ENCODE measurements at places on chromosomes 6 and 20.

GRCh38 chr20:23396950-23397627 lies 24.2 kb downstream of the NAPB start:
- no peak for DNase-seq

DNA sequence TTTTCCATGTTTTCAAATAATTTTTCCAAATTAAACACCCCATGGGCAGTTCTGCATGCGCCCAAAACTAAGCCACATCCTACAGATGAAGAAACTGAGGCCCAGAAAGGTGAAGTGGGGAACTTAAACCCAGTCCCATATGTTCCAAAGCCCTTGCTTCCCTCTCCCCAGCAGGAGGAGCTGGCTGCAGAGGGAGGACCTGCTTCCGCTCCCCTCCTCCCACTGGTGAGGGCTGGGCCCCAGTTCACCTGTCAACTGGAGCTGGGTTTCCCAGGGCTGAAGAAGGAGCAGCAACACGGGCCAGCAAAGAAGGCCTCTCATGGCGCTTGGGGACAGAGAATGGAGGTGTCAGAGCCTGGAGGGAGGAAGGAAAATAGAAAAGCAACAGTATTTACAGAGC lies 1.4 kb upstream of the RBPJL start:
- DNase-seq: no peak

DNA sequence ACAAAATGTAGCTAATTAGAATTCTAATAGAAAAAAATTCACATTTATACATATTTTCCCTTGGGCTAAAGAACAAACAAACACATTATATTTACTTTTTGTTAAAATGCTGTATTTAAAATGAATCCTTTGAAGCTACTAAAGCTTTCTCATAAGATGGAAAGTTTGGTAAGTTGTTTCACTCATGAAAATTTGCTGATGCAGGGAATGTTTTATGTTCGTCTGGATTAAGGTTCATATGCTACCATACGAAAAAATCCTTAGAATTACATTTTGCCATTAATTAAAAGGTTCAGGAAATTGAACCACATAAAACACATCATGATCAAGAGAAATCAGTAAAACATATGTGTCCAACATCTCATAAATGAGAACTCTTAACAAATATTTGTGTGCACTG lies 62.2 kb downstream of the SMLR1 start:
- no peak for DNase-seq

DNA sequence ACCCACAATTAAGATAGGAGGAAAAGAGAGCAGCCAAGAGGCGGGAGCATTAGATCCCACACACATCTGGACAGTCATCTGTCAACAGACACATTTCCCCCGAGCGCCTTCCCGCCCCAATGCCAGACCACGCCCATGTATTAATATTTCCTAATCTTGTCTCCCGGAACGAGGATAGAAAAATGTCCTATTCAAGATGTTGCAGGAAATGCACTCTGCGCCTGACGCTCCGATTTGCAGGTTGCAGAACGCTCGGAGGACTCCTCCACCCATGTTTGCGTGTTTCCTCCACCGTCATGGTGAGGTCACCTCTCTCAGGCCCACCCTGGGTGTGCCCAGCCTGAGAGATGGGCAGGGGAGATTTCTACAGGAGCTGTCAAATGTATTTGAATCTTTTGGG lies 215.2 kb downstream of the TAF4 start:
- DNase-seq: no peak

GRCh38 chr6:43009124-43009523 lies 4.6 kb downstream of the MEA1 start:
- no peak for DNase-seq

- DNase-seq: no peak
These were observed 4.2 kb downstream of the SCRT2 start for GRCh38 chr20:671252-672030.

DNA sequence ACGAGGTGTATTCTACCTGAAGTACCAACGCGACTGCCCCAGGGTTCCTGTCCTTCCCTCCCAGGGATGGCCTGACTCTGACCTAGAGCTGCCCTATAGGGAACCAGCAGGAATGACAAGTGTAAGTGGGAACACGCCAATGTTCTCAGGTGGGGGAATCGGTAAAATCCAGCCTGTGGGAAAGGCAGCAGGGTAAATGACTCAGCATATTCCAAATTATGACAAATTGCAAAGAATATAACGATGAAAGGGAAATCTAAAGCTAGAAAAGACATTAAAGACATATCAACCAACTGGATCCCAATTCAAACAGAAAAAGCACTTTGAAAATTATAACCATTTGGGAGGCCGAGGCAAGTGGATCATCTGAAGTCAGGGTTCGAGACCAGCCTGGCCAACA lies 41.8 kb downstream of the KIF16B start:
- DNase-seq: no peak

- no peak for DNase-seq
These were observed 103.2 kb upstream of the BEND6 start for GRCh38 chr6:56851541-56852259.

DNA sequence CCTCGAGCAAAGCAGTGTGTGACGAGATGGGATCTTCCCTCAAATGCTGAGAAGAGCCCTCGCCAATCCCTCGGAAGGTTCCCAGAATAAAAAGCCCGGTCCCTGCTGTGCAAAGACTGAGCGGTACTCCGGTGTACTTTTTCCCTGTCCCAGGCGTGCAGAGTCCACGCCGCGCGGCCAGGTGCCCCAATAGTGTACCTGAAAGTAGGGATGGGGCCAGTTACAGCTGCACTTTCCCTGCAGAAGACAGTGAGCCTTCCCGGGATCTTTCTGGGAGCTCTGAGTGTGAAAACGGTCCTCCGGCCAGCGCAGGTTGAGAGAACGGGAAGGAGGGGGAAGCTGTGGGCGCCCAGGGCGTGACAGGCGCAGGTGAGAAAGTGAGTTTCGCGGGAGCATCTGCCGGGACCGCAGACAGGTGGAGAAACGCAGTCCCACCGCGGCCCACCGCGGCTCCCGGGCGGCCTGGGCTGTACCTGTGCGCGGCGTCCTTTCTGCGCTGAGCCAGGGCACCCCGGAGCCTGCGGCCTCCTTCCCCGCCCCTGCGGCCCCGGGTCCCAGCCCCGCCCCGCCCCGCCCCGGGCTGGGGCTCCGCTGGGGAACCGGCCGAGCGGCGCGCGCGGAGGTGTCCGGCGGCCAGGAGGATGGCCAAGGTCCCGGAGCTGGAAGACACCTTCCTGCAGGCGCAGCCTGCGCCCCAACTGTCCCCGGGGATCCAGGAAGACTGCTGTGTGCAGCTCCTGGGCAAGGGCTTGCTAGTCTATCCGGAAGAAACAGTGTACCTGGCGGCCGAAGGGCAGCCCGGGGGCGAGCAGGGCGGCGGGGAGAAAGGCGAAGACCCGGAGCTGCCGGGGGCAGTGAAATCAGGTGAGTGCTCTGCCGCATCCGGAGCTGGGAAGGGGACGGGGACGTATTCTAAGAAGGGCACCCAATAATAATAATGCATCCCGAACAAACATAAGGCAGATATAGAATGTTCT lies at the start of gene RFX6:
Gene RFX6 (plus strand): TSS at position 608 of the 977 bp plus-strand sequence. CDS start 34 bp downstream, at position 642.
- DNase-seq: no peak

GRCh38 chr20:49786668-49787370 lies 25.8 kb upstream of the SLC9A8 start:
- no peak for DNase-seq

GRCh38 chr6:151436802-151437201 lies 15.1 kb downstream of the RMND1 start:
- DNase-seq: no peak
